Adipose tissue (tissue), 3 donors: ENCODE measurements at places on chromosomes 13 and 19. TPM values are rescaled to one million over a fixed set of nuclear protein-coding genes. Genes with fewer than 3 reads are reported as not detected.

The LATS2 gene
- 24.5 TPM for polyA plus RNA-seq

The CCL25 gene
- not detected for polyA plus RNA-seq

The SIGLEC8 gene
- not detected for polyA plus RNA-seq

The C19orf38 gene
- 6.6 TPM for polyA plus RNA-seq

The NAPSA gene
- 2.1 TPM for polyA plus RNA-seq

The NBEA gene
- 2.0 TPM for polyA plus RNA-seq

The PBX4 gene
- 0.34 TPM for polyA plus RNA-seq

The PSG2 gene
- polyA plus RNA-seq: not detected

The RASAL3 gene
- polyA plus RNA-seq: 0.86 TPM

The ZNF536 gene
- 0.07 TPM for polyA plus RNA-seq
